Right lung (tissue), 10 donors: ENCODE measurements at places on chromosomes 11 and 22. TPM values are rescaled to one million over a fixed set of nuclear protein-coding genes. Genes with fewer than 3 reads are reported as not detected.

The FADD gene
- 12.2 TPM for polyA plus RNA-seq

The OR8G1 gene
- polyA plus RNA-seq = not detected

The TTC12 gene
- 41.7 TPM for polyA plus RNA-seq

The ATP5MG gene
- polyA plus RNA-seq = 453 TPM

The BTBD18 gene
- 0.48 TPM for polyA plus RNA-seq

The CSNK2A3 gene
- 1.9 TPM for polyA plus RNA-seq

The BIRC3 gene
- 5.1 TPM for polyA plus RNA-seq

The C11orf21 gene
- polyA plus RNA-seq = 2.0 TPM

The OR5AP2 gene
- not detected for polyA plus RNA-seq

The ROM1 gene
- 6.4 TPM for polyA plus RNA-seq

The RFPL1 gene
- polyA plus RNA-seq = 0.12 TPM

The TEX12 gene
- polyA plus RNA-seq = 0.10 TPM

The IL10RA gene
- polyA plus RNA-seq = 4.0 TPM

The PKNOX2 gene
- polyA plus RNA-seq = 19.9 TPM

The KIAA1671 gene
- 20.9 TPM for polyA plus RNA-seq

The PHOX2A gene
- 0.13 TPM for polyA plus RNA-seq

The TMEM191B gene
- 3.0 TPM for polyA plus RNA-seq

The CNTF gene
- 1.2 TPM for polyA plus RNA-seq

The NXPE2 gene
- 0.30 TPM for polyA plus RNA-seq

The KCNJ11 gene
- 10.0 TPM for polyA plus RNA-seq

The LDHAL6A gene
- 0.69 TPM for polyA plus RNA-seq

The MAPK8IP2 gene
- 0.97 TPM for polyA plus RNA-seq

The TPH1 gene
- 2.8 TPM for polyA plus RNA-seq

The HEPHL1 gene
- not detected for polyA plus RNA-seq

The FUT4 gene
- 7.0 TPM for polyA plus RNA-seq

The GAS2 gene
- polyA plus RNA-seq = 16.0 TPM

The NELL1 gene
- 2.5 TPM for polyA plus RNA-seq

The OR8D4 gene
- 0.04 TPM for polyA plus RNA-seq

The SPTBN2 gene
- polyA plus RNA-seq = 7.2 TPM

The CD81 gene
- 743 TPM for polyA plus RNA-seq

The JOSD1 gene
- 46.3 TPM for polyA plus RNA-seq

The TENM4 gene
- 3.1 TPM for polyA plus RNA-seq

The SLC17A6 gene
- not detected for polyA plus RNA-seq

The PAX6 gene
- polyA plus RNA-seq = 0.22 TPM

The CASP5 gene
- 0.26 TPM for polyA plus RNA-seq
